Heart left ventricle (tissue), 16 donors: ENCODE measurements at places on chromosomes 2 and 18.
A peak's percentile ranks its signal among the peaks of the same experiment; 100 is the strongest.

DNA sequence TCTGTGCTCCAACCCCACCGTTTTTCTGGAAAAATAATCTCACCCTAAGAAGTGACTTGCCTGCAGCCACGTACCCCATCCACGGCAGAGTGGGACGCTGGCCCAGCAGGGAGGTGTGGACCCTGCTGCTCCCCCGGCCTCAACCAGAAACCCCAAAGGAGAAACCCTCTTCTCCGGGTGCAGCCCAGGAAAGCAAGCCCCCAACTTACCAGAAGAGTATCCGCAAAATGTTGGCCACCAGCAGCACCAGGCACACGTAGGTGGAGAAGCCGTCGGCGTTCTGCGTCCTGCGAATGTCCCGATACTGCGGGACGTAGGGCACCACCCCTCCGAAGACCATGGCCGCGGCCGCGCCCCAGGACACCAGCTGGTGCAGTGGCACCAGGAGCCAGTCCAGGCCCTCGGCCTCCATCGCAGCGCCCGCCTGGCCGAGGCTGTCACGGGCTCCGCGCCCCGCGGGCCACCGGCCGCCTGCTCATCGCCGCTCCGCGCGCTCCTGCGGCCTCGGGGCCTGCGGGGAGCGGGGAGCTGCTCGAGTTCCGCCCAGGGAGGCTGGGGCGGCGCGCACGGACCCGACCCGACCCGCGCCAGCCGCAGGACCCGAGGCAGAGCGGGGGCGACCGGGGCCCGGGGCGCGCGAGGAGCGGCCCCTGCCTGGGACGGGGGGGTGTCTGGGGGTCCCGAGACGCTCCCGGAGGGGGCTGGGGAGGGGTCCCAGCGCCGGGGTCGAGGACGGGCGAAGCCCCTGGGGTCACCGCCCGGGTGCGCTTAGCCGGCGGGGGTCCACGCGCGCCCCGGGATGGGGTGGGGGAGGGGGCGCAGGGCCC lies 725 bp downstream of the SLC66A2 start:
- no peak for DNase-seq

DNA sequence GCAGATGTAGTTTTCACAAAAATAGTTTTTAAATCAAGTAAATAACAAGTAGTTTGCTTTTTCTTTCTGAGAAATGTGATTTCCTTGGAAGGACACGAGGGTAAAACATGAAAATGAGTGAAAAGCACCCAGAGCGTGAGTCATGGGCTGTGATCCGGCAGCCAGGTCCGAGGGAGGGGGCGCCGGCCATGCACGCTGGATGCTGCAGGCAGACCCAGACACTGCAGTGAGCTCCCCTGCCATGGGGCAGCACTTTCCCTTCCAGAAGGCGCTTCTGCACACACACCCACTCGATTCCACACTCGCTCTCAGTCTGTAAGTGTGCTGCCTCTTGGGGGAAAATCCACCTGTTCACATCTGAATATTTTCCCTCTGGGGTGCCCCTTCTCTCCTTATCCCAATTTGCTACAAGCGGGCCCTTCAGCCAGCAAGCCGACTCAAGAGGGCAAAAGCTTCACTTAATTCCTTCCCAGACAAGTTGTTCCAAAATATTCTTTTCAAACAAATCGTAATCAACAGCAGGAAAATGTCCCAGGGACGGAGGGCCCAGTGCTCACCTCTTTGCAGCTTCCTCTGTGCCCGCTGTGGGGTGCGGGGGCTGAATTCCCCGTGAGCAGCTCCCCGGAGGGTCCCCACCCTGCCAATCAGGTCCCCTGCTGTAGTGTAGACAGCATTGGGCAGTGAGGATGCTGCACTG lies 87.0 kb upstream of the ID2 start:
- DNase-seq: no peak

GRCh38 chr18:57813245-57813644 lies 10.1 kb upstream of the ATP8B1 start:
- no peak for DNase-seq

GRCh38 chr2:85647823-85648526 lies 20.0 kb downstream of the SFTPB start:
- DNase-seq: no peak

DNA sequence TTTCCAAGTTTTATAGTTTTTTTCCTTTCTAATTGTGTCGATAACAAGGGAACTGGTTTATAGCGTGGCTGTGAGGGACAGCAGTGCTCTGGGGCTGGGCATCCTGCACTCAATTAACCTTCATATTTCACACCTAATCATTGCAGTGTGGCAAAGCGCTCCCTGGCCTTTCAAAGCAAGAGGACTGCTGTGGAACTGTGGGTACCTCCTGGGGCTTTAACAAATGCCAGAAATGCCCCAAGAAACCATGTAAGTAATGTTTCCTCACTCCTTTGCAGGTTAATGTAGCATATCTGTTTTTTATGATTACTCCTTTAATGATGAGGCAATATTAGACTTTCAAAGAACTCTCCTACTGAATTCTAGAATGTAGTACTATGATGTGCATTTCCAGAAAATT lies 259.0 kb upstream of the RASGRP3 start:
- no peak for DNase-seq

GRCh38 chr2:165637396-165637795 lies 156.7 kb downstream of the GALNT3 start:
- no peak for DNase-seq

- no peak for DNase-seq
Observed at GRCh38 chr2:20186078-20186854, 38.7 kb downstream of the SDC1 start.

DNA sequence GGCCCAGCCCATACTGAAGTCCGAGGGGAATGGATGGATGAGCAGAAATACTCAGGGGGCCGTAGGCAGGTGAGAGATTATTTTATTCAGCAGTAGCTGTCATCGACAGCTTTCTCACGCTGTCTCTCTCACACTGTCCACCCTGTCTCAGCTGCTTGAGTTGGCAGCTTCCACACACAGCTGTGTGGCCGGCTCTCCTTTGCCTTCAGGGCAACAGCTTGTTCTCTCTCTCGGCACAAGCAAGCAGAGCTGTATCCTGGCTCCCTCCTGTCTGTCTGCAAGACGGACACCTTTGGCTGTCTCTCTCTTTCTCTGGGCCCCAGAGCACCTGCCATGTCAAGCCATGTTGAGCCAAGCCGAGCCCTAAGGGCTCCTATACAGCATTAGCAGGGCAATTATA lies 9.8 kb upstream of the PAPOLG start:
- no peak for DNase-seq

DNA sequence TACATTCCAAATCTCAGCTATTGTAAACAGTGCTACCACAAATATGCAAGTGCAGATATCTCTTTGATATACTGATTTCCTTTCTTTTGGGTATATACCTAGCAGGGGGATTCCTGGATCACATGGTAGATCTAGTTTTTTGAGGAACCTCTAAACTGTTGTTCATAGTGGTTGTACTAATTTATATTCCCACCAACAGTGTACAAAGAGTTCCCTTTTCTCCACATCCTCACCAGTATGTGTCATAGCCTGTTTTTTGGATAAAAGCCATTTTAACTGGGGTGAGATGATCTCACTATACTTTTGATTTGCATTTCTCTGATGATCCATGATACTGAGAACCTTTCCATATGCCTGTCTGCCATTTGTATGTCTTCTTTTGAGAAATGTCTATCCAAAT lies 6.3 kb upstream of the CCNT2 start:
- no peak for DNase-seq

- peak; percentile 45 for DNase-seq
Observed at GRCh38 chr2:70523996-70524965, 29.3 kb downstream of the TGFA start.

GRCh38 chr2:126994340-126994777 lies 95.7 kb downstream of the TEX51 start:
- DNase-seq: no peak

- no peak for DNase-seq
Observed at GRCh38 chr2:929925-930324, 20.7 kb upstream of the SNTG2 start.

GRCh38 chr2:236671896-236672562 lies 102.4 kb downstream of the ACKR3 start:
- DNase-seq: peak; percentile 27

DNA sequence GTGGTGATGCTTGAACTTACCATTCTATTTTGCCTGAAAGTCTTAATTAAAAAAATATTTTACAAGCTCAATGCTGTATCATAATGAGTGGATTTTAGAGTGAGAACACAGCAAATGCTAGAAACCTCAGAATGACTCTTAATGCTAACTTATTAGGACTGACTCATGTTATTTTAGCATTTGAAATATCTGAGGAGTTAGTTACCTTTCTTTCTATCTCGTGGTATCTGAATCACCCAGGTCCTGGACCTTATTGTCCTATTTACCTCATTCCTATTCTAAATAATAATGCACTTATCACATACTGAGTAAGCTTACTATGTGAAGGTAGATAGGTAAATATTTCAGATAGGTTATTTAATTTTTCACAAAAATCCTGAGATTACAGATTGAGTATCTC lies 70.7 kb downstream of the SOS1 start:
- no peak for DNase-seq

DNA sequence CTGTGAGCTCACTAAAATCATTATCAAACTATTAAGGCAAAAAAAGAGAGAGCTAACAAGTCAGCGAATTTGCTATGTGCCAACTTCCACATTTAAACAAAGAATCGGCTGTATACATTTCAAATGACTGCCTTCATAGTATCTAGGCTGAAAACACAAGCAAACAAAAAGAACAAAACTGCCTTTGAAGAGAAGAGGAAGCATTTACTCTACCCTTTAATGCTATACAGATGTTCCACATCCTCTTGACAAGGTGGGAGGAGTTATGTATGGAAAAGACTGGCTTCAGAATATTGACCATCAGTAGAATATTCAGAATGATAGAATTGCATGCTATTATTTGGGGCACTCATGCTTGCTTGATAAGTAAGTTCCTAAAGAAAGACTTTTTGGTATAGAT lies 741.7 kb downstream of the PLCL1 start:
- no peak for DNase-seq

GRCh38 chr2:55090702-55091101 lies 40.5 kb upstream of the RTN4 start:
- no peak for DNase-seq

GRCh38 chr2:39368846-39369245 lies 68.2 kb downstream of the MAP4K3 start:
- no peak for DNase-seq

DNA sequence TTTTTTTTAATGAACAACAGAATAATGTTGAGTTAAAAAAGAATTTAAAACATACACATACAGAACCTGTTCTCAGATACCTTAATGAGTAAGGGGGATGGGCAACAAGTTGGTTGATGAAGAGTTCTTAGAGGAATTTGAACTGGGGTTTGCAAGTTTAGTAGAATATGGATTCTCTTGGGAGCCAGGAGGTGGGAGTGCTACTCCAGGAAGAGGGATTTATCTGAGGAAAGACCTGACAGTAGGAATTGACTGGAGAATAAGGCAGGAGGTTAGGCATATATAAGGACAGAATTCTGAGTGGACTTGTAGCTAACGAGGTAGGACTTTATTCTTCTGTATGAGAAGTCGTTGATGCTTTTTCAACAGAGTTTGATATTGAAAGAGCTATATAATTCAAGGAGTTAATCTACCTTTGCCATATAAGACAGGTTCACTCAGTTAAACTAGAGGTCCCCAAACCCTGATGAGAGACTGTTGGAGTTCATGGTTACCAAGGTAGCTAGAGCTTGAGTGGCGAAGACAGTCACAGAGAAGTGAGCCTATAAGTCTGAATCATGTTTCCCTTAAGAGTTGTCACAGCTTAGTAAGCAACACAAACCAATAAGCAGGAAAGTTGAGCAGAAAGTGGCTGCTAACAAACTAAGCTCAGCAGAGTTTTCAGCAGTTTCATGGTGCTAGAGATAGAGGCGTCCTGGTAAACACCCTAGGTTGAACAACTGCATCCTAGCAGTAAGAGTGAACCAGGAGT lies 88.2 kb downstream of the NCOA1 start:
- DNase-seq: no peak

DNA sequence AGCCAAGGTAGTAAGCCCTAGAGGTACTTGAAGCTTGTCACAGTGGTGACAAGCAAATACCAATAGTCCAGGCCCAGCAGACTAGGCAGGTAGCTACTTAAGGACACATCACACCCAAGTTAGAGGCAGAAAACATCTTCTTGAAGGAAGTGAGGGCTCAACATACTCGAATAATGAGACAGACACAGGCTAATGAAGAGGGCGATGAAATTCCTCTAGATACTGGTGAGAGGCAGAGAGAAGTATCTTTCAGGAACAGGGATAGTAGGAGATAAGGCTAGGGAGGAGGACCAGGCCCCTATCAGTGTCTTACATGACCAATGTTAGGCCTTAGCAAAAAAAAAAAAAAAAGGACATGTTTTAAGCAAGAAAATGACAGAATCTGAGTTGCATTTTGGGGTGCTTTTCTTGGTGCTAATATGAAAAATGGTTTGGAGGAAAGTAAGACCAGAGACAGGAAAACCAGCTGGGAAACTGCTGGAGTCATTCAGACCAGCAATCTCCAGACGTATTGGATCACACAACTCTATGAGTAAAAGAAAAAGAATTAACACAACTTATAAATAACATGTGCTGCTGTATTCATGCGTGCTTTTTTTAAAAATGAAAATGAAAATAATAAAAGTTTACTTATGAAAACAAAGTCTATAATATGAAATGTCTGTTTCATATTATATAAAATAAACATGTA lies 37.7 kb downstream of the COBLL1 start:
- DNase-seq: no peak

DNA sequence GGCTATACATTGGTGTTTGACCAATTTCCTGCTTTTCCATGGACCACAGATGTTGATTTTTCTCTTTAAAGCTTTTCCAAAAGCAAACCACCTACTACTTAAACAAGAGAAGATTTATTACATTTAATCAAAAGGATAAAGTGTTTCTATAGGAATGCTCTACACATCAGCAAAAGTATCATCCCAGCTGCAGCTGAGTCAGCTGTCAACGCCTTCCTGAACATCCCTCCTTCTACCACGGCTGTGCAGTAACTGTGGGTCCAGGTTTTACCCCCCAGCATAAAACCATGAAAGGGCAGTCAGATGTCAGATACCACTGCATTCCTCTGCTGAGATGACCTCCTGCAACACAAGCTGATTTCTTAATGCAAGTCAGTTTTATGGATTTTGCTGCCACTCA lies 524.5 kb upstream of the MEX3C start:
- DNase-seq: no peak

GRCh38 chr2:30134582-30134981 lies 12.2 kb upstream of the YPEL5 start:
- DNase-seq: no peak

DNA sequence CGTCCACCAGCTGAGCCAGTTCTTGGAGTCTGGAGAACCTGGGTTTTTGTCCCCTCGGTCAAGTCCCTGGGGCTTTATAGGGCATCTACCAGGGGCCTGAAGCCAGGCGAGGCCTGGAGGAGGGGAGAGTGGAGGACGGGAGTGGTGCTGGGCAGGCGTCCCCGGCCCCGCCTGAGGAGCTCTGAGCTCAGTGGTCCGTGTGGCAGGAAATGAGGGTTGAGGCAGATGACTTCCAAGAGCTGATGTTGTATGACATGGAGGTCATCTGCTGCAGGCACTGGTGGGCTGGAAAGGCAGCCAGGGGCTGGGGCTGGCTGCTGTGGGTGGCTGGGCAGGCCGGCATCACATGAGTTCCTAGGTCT lies 118.5 kb upstream of the HS6ST1 start:
- no peak for DNase-seq
